T-helper 9 cell (primary cell): ENCODE measurements at places on chromosomes 7 and 10.

DNA sequence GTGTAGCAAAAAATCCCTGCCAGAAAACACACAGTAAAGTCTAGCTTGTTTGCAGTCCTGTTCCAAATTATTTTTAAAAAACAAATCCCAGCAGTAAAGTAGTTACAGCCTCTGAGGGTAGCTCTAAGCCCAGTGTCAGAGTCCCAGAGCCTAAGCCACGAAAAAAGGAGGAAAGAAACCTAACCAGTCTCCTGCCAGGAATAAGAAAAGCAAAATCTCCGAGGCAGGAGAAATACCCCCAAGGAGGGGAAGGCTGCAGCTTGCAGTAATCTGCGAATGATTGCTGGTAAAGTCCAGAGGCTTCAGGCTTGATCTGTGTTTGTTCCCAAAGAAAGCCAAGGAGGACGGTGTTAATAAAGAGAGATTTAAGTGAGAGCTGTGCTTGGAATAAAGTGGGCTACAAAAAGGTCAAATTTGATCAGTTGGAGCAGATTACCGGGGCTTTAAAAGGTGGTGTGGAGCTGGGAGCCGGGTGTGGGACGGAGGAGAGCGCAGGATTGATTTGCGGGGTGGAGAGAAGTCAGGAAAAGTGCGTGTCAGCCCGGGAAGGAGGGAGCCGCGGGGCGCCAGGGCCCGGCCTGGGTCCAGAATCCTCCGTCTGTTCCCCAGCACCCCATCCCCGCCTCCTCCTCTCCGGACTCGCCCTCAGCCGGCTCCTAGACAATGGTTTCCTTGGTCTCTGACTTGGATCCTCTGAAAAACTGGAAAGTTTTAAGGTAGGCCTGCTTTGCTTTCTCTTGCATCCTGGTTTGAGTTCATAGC, 219.4 kb upstream of the CELF2 start:
- DNase-seq = no peak

- DNase-seq = no peak
Observed at GRCh38 chr7:155840909-155841308, 28.6 kb upstream of the SHH start.

- DNase-seq = no peak
Observed at GRCh38 chr7:16951483-16952080, 69.8 kb upstream of the AGR3 start.

DNA sequence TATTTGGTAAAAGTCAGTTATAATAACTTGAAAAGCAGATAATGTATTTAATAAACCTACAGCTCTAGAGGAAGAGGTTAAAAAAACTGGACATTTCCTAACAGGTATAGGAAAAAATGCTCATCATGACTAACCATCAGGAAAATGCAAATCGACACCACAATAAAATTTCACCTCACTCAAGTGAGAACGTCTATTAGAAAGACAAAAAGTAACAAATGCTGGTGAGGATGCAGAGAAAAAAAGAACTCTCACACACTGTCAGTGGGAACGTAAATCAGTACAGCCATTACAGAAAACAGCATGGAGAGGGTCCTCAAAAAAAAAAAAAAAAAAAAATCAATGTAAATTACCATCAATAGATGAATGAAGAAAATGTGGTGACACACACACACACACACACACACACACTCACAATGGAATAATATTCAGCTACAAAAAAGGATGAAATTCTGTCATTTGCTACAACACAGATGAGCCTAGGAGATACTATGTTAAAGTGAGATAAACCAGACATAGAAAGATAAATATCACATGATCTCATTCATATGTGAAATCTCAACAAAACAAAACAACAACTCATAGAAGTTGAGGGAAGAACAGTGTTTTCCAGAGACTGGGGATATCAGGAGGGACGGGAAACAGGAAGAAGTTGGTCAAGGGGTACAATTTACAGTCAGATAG, 20.1 kb downstream of the EPC1 start:
- DNase-seq = no peak

DNA sequence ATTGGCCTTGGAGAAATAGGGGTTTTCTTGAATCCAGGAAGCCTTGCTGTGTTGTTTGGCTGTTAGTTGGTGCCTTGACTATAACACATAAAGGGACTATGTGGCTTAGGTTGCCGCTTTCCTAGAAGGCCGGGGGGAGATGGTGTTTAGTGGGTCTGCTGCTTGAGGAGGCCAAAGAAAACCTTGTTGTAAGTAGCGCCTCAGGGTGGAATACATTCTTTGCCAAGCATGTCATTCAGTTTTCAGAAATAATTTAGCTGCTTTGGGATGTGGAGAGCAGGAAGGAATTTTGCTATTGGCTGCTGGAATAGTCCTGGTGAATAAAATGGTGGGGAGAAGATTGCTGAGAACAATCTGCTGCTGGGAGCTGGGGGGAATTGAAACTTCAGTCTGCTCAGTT, 132.9 kb upstream of the WNT16 start:
- DNase-seq = no peak

DNA sequence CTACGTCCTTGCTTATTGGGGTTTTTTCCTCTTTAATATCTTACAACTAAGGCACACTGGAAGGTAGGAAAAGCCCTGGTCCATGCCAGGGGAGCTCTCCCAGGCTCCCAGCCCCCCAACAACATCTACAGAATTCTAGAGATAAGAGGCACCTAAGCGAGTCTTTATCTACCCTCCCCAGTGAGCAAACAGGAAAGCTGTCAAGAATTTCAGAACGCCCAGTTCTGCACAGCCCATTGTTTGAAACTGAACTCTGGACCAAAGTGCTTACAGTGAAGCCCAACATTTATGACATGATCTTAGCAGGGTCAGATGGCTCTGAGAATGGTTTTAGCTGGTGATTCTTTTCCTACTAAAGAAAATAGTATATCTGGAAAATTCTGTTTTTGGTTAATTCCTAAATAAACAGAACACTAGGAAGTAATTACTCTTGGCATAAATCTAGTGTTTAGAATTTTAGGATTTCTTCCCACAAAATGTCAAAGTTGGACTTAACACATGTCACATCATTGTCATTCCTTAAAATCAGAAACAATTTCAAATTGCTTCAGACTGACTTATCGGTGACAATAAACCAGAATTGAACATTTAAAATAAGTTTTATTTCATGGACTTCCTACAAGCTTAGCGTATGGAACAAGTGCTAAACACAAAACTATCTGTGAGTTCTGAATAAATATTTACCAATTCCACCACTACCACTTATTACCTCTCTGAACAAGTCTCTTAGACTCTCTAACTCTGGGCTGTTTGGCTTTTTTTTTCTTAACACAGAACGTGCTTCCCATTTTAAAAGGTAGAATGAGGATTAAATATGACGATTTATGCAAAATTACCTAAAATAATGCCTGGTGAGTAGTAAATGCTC, 31.3 kb upstream of the RNF32 start:
- DNase-seq = no peak

GRCh38 chr7:137981175-137981574, 20.7 kb downstream of the CREB3L2 start:
- no peak for DNase-seq

DNA sequence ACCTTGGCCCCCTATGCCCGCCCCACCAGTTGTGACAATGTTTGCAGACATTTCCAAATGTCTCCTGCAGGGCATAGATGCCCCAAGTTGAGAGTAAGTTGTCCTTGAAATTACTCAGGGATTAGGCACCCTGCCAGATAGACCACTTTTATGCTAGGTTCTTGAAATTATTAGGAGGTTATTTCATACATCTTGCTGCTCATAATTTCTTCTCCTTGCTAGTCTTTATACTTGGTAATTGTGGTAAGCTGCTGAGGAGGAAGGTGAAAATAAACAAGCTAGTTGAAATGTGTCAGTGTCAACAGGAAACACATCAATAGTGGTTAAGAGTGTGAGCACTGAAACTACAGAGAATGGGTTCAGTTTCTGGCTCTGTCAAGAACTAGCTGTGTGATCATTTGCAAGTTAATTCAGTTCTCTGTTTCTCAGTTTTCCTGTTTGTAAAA, 63.7 kb upstream of the AOAH start:
- no peak for DNase-seq

DNA sequence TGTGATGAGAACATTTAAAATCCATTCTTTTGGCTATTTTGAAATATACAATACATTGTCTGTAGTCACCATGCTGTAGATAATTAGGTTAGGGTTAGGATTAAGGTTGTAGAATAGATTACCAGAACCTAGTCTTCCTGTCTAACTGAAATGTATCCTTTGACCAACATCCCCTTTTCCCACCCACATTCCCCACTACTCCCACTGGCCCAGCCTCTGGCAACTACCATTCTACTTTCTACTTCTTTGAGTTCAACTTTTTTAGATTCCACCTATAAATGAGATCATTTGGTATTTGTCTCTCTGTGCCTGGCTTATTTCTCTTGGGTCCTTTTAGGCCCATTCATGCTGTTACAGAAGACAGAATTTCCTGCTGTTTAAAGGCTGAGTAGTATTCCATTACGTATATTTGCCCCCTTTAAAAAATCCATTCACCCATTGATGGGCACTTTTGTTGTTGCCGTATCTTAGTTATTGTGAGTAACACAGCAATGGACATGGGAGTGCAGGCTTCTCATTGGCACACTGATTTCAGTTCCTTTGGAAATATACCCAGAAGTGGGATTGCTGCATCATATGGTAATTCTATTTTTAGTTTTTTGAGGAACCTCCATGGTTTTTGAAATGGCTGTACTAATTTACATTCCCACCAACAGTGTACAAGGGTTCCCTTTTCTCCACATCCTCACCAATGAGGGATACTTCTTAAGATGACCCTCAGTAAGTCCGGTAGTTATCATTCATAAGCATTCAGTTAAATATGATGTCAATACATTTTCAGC, 104.0 kb downstream of the RALA start:
- no peak for DNase-seq

GRCh38 chr7:139132887-139133286, 23.4 kb upstream of the ZC3HAV1 start:
- no peak for DNase-seq

DNA sequence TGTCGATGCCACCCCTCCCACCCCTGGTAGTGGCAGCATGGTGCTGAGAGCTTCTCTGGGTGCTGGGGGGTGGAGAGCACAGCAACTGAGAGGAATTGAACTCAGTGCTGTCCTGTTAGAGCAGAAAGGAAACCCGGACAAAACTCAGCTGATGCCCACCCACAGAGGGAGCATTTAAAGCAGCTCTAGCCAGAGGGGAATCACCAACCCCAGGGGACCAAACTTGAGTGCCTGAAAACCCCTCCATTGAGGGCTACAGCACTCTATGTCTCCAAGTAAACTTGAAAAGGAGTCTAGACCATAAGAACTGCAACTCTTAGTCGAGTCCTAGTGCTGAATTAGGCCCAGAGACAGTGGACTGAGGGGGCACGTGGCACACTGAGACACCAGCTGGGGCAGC, 16.8 kb upstream of the FOXI2 start:
- DNase-seq = no peak

GRCh38 chr7:84372155-84372621, 177.6 kb upstream of the SEMA3A start:
- no peak for DNase-seq

DNA sequence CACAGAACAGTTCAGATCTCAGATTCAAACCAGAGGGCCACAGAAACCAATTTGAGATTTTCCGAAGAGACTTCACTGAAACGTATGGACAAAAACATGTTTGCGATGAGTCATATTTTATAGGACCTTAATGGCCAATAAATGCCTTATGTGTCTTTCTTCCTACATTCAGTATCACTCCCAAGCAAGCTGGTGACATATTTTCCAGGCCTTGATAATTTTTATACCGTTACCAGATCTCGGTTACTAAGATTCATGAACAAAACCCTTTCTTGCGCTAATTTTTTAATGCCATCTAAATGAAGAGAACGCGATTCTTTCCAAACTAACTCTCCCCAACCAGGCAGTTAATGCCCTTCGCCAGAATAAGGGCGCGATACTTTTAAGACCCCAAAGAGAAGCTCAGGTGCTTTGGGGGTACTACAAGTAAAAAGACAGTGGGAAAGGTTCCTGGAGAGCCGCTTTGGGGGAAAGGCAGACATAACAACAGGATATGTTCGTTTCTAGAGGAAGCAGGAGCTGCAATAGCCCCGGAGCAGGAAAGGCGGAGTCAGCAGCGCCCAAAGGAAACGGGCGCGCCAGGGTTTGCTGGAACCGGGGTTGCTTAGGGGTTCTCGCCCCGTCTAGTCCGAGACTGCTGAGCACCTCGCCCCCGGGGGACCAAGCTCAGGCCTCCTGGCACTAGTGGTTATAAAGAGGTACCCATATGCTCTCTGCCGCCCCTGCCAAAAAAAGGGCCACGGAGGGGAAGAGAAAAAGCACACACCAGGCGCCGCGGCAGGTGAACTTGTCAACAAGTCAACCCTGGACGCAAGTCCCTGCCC, 884 bp downstream of the ICA1 start:
- DNase-seq = no peak

DNA sequence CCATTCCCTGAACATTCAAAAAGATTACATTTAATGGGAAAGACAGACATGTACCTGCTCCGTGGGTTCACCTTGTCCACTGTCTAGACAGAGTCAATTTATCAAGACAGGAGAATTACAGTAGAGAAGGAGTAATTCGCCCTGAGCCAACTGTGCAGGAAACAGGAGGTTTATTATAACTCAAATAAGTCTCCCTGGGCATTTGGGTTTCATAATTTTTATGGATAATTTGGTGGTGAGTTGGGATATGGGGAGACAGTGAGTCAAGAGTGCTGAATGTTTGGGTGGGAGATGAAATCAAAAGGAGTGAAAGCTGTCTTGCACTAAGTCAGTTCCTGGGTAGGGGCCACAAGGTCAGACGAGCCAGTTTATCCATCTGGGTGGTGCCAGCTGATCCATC, 165.9 kb upstream of the NAMPT start:
- DNase-seq = no peak

DNA sequence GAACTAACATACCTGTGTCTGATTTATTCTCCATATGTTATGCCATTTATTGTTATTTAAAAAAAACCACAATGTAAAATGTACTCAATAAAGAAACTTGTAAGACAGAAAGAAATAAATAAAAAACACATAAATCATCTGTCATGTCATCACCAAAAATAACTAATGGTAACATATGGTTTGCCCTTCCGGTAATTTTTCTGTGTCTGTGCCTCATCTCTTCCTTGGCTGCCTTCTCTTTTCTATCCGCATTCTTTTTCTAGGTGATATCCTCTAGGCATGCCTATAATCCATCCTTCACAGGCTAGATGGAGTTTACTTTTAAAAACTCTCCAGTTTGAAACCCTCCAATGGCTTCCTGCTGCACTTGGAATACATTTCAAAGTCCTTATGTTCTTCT, 304.0 kb upstream of the ETV1 start:
- no peak for DNase-seq

DNA sequence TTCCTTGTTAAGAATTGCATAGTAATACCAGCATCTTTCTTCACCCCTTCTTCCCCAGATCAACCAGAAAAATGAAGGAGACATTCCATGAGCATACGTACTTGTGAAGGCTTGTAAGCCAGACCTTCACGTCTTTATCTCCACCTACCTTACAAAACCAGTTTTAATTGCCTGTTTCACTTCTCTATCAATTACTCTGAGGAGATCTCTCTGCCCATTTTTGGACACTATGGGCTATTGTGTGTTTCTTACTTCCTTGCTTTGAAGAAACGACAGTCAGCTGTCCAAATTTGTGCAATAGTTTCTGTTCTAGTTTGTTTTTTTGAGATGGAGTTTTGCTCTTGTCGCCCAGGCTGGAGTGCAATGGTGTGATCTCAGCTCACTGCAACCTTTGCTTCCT, 349.7 kb upstream of the MBL2 start:
- no peak for DNase-seq
